Kidney tubule cell (primary cell): ENCODE measurements at places on chromosomes 4 and X.
A peak's percentile ranks its signal among the peaks of the same experiment; 100 is the strongest.

DNA sequence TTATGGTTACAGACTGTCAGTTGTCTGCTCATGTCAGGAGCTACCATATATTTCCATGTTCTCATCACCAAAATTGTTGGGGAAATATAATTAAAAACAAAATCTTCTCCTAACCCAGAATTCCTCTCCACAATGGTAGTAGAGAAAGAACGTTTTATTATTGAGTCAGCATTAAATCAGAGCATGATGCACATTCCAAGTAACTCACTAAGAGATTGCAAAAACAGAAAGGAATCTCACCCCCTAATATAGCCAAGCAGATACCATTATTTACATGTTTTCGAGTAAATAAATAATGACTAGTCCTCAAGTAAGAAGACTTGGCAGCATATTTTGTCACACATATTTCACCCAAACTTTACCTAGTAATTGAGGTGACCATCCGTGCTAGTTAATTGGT is 36.2 kb upstream of the ARHGEF6 start:
- DNase-seq: peak; percentile 25

- no peak for DNase-seq
These were observed 17.4 kb upstream of the KIAA0232 start for GRCh38 chr4:6764976-6765620.

DNA sequence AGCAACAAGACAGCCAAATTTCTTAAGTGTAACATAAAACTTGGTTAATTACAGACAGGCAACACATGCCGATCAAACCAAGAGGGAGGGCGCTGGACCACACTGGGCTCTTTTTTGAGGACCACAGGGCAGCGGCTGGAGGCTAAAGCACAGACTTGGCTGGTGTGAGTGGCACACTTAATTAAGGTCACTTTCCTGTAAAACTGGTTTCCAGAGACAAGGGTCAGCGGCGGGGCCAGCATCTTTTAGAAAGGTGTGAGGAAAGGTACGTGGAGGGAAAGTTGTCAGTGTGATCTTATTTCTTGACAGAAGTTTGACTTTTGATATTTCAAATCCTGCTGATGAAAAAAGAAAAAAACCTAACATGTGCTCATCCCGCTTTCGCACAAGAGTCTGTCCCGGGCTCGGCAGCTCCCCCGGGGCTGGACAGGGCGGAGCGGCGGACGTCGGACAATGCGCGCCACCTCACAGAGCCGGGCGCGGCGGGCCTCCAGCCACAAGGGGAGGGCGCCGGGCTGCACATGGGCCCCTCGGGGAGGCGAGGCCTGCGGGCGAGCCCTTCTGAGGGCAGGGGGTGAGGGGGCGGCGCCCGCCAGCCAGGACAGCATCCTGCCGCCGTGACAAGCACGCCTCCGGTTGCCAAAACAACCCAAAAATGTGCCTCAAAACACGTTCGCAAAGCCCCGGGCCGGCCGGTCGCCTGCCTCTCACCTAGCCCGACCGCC is 660 bp upstream of the HSPA4L start:
- DNase-seq: peak; percentile 65

- DNase-seq: no peak
These were observed 114.3 kb upstream of the EMCN start for GRCh38 chr4:100632163-100632562.

GRCh38 chr4:32032136-32032672 is 1312.0 kb downstream of the PCDH7 start:
- DNase-seq: peak; percentile 65
